Stimulated activated CD4-positive, alpha-beta T cell treated with anti-CD3 and anti-CD28 coated beads, Interleukin-2, amount 100 ng/mL, for 24 hours (primary cell): ENCODE measurements at places on chromosomes 1 and 21.
A peak's percentile ranks its signal among the peaks of the same experiment; 100 is the strongest.

DNA sequence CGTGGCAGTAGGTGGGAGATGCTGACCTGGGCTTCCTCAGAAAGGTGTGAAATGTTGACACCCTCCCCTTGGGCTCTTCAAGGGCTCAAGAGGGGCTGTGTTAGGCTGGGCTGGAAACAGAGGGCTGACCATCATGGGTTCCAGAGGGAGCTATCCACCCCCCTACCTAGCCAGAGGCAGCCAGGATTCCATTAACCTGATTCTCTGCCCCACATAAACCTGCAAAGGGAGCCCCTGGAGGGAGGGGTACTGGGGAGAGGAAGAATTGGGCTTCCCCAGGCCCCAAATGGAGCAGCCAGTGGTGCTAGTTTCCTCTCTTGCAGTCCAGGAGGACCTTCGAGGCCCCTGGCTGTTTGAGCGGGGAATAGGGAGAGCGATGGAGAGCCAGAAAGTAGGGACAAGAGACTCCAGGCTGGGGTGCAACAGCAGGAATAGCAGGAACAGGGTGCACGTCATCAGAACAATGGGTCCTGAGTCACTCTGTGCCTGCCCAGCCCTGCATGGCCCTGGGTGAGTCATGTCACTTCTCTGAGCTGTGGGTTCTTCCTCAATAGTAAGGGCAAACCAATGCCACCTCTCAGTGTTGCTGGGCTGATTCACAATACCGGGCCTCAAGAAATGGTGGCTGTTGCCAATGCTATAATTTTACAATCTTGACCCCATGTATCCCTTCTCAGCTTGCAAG, 121.2 kb downstream of the EPHB2 start:
- DNase-seq = no peak

DNA sequence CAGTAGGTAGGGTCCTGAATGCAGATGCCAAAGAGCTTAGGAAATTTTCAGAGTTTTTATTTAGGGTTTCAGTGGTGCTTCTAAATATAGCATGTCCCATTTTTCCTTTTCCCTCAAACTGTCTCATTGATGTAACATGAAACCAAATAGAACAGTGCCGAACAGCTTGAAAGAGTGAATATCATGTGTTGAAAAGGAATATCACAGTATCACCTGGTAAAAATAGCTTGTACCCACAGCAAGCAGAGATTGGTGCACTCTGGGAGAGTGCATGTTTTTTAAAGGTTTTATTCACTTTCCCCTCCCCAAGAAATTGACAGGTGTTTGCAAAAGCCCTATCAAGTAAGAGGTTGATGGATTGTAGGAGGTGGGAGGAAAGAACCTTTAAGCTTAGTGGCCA, 41.9 kb upstream of the ELAVL4 start:
- no peak for DNase-seq

DNA sequence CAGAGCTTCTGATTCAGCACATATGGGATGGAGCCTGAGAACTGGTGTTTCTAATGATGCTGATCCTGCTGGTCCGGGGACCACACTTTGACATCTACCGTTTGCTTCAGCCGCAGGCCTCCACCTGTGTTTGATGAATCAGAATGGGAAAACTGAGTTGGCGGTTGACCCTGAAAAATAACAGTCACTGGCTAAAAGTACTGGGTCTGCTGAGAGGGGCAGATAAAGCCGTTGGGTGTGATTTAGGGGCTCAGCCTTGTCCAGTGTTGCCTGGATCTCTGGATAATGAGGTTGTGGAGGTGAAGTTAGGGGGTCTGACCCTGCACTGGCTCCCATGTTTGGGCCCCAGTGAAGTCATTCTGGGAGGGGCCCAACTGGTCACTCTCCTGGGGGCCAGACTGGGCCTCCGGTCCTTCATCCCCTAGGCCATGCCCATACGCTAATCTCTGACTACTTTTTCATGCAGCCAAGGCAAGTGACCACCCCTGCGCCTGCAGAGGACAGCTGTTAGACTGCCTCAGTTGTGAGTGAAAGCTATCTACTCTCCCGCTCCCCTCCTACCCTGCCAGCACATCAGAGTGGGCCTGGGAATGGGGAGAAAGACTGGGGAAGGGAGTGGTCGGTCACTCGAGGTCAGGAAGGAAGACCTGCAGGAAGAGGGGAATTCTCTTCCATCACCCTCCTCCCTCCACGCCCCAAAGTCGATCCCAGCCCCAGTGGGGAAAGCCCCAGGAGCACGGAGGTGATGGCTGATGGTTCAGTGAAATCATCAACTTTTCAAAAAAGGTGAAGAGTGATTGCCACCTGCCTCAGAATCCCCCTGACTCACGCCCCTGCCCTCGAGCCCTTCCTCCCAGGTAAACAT, 27.7 kb downstream of the VASH2 start:
- peak; percentile 9 for DNase-seq

DNA sequence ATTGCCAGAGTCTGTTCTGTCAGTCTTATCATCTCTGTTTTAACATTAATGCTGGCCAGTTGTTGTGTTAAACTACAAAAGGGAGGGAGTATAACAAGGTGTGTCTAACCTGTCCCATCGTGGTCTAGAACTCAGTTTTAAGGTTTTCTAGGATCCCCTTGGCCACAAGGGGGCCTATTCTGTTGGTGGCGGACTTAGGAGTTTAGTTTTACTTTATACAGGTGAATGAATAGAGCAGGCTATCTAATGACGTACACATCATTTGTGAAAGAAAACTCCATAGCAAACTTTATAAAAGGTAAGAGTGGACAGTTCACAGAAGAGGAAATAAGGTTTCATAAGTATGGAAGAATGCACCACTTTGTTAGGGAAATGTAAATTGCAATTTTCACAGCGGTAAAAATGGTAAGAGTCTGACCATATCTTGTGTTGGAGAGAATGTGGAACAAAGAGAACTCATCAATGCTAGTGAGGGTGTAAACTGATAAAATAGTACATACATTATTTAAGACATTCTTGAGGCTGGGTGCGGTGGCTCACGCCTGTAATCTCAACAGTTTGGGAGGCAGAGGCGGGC, 2.5 kb upstream of the ATF6 start:
- peak; percentile 33 for DNase-seq
